ENCODE measurements at places on chromosomes 16 and 17.

DNA sequence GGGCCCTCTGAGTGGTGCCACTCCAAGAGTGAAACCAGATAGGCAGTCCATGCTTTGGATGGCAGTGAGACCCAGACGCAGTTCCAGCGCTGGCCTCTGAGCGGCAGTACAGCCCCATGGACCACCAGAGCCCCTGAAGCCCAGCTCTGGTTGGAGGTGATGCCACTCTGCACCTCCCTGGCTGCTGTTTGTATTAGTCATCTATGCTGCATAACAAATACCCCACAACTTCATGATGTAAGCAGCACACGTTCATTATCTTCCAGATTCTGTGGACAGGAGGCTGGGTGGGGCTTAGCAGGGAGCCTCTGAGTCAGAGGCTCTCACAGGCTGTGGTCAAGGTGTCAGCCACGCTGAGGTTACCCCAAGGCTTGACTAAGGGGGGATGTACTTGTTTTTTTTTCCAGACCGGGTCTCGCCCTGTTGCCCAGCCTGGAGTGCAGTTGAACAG is 5.1 kb upstream of the NME4 start:
- DNase-seq = peak; percentile 88

- DNase-seq = no peak
These were observed 6.0 kb downstream of the PDP2 start for GRCh38 chr16:66886321-66886720.

- no peak for DNase-seq
These were observed 2.1 kb downstream of the PSMB10 start for GRCh38 chr16:67934306-67935100.

DNA sequence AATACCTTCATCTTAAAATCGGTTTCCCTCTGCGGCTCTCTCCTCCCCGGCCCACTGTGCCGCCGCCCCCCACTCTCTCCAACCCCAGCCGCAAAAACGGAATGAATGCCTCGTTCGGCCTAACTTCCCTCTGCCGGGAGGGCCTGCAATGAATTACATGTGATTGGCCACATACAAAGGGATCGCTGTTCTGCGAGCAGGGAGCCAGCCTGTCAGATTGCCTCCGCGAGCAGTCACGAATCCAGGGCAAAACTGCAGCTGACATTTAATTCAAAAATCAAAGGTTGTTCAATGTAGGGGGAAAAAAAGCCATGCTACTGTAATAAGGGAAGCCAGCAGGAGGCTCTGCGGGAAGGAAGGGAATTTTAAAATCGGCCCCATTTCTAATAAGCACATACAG is 84.9 kb downstream of the TBC1D16 start:
- no peak for DNase-seq

DNA sequence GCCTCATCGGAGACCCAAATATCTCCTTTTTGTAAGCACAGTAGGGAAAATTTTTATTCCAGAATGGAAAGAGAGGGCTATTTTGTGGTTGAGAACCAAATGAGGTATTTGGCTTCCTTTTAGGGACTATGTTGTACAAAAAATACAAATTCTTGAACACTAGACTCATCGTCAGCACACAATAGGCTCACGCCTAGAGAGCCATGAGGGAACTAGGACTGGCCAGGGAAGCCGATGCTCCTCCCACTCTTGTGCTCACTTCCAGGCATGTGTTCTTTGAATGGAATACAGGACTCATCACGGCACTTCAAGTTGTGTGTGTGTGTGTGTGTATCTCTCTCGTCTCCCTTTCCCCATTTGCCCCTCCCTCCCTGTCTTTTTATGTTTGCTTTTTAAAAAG is 17.8 kb upstream of the BLMH start:
- DNase-seq = no peak

GRCh38 chr16:12480286-12480685 is 323.4 kb downstream of the CPPED1 start:
- DNase-seq = no peak

GRCh38 chr16:27526180-27526579 is 23.5 kb downstream of the GTF3C1 start:
- DNase-seq = no peak

GRCh38 chr17:46818316-46818928 is at the start of gene WNT3:
Gene WNT3 (minus strand): TSS chr17:46818692. CDS start chr17:46818597, 95 bp downstream.
- DNase-seq = peak; percentile 67

DNA sequence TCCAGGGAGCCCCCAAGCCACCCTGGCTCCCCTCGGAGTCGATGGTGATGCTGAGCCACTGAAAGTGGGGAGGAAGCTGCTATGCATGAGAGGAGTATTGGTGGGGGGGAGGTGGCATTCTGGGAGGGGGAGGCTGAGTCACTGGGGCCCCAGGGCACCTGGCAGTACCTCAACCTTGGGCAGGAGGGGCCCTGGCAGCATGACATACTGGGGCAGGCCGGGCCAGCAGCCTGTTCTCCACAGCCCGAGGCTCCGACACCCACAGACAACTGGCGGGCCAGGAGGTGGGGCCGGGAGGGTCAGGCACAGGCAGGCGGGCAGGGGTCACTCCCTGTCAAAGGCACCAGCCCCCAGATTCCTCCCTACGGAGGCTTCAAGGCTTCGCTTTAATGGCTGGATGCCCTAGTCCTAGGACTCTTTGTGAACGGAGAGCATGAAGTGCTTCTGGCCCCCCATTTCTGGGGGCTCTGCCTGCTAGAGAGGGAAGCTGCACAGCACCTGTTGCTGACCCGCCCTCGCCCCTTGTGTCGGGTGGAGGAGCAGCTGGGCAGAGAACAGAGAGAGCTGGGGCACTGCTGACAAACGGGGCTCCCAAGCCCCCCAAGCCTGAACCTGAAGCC is 928 bp downstream of the CASKIN2 start:
- DNase-seq = no peak

DNA sequence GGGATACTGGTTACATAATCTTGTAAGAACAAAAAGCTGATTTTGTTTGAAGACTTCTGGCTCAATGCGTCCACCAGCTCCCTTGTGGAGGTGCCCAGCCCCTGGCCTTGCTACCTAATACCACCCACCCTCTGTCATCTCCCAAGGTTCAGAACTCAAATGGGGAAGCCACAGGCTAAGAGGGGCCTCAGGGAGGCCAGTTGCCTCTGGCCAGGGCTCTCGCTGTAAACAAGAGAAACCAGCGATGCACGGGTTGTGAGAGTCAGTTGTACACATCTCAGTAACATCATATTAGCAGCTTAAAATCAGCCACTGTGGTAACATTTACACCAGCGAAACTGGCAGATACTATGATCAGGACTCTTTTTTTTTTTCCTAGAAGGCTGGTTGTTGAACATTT is 6.0 kb downstream of the TEKT5 start:
- no peak for DNase-seq

GRCh38 chr16:63652091-63652490 is 1469.8 kb downstream of the CDH11 start:
- DNase-seq = no peak

- DNase-seq = no peak
These were observed 245.9 kb downstream of the XYLT1 start for GRCh38 chr16:17224879-17225281.

GRCh38 chr16:30534368-30535105 is at the start of gene ZNF747:
Gene ZNF747 (minus strand): TSS chr16:30534858. CDS start chr16:30534679, 179 bp downstream.
- DNase-seq = peak; percentile 93

DNA sequence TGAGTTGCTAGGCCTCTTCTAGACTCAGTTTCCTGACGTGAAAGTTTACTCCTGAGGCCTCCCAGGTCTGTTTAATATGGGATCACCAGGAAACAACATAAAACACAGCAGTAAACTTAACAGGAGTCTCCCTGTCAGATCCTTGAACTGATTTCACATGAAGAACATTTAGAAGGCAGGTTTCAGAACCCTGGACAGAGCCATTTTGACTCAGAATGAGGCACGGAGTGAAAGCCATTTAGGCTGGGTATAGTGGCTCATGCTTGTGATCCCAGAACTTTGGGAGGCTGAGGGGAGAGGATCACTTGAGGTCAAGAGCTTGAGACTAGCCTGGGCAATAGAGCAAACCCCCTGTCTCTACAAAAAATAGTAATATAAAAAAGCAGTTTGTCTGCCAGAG is 289.1 kb downstream of the CA10 start:
- no peak for DNase-seq

- DNase-seq = no peak
These were observed 284.2 kb downstream of the SNX29 start for GRCh38 chr16:12260647-12261262.

DNA sequence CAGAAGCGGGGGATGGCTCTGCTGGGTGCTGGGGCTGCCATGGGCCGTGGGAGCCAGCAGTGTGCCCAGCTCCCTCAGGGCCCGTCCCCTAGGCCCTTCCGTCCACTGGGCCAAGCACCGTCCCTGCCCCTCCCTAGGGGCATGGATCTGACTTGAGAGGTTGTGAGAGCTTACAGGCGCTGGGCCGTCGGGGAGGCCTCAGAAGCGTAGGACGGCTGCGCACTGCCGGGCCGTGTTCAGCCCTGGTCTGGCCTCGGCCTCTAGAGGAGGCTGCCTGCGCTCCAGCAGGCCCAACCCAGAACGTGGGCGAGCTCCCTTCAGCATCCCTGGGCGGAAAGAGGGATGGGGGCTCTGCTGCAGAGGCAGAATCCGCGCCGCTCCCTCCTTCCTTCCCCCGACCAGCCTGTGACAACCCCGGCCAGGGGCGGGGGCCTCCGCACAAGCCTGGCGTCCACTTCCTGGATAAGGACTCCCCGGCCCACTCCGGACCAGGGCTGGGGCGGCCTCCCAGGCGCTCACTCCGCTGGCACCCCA is 685 bp upstream of the MPG start:
- DNase-seq = peak; percentile 51

GRCh38 chr17:33284022-33284421 is 9.1 kb downstream of the ASIC2 start:
- DNase-seq = no peak

- DNase-seq = no peak
These were observed 7.5 kb upstream of the OSGIN1 start for GRCh38 chr16:83945587-83945986.

DNA sequence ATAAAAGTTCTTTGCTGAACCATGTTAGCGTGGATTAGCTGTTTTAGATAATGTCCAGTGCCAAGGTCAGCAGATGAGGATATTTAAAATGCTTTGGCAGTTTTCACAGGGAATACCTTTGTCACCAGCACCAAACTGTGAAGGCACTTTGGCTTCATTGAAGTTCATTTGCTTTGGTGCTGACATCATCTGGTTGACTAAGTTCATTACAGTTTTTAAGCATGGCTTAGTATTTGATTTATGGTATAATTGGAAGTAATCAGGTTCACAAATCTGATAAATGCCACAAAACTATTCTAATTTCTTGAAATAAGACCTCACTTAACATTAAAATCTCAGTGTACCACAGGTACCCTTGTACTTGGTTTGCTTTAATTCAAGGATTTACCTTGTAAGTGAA is 4.3 kb downstream of the GID4 start:
- DNase-seq = no peak

GRCh38 chr16:86122681-86123342 is 223.8 kb downstream of the IRF8 start:
- DNase-seq = no peak

- no peak for DNase-seq
These were observed 55.2 kb upstream of the SREBF1 start for GRCh38 chr17:17892009-17892408.

DNA sequence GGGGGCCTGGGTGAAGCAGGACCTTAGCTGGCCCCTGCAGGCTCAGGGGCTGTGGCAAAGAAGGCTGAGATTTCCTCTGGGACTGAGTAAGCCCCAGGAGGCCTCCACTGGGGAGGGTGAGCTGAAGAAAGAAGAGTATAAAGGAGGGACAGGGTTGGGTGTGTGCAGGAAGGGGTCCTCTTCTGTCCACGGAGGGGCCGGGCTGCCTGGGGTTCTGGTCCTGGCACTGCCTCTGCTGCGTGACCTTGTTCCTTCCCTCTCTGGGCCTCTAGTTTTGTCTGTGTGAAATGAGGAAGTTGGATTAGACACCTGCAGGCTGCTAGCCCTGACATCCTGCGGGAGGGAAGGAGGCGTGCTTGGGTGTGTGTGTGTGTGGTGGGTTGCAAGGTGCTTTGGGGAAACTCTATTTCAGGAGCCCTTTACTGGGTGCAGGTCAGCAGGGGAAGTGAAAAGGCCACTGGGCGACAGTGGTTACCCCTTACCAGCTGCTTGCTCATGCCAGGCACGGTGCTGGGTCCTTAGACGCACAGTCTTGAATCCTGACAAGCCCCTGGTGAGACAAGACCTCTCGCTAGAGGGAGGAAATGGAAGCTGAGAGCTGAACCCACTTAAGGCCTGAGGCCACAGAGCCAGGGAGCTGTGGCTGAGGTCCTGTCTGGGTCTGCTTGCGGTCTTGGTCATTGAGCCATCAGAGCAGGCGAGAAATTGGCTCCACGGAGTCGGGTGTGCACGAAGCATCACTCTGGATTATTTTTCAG is 60.7 kb downstream of the OR1D5 start:
- no peak for DNase-seq

DNA sequence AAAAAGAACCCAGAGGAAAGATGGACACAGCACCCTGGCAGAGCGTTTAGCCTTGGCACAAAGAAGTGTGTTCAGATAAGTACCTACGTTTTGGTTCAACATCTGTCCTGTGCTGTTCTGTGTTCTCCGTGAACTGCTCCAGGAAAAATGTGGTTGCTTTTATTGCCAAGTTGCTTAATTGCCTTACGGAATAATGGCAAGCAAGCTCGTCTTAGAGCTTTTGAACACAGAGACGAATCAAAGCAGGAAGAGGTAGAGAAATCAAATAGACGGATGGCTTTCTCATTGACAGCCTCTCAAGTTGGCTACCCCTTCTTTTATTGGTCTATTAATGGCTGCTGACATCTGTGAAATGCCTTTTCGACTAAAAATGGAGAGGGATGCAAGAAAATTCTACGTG is 911.1 kb upstream of the EEF2KMT start:
- DNase-seq = no peak

DNA sequence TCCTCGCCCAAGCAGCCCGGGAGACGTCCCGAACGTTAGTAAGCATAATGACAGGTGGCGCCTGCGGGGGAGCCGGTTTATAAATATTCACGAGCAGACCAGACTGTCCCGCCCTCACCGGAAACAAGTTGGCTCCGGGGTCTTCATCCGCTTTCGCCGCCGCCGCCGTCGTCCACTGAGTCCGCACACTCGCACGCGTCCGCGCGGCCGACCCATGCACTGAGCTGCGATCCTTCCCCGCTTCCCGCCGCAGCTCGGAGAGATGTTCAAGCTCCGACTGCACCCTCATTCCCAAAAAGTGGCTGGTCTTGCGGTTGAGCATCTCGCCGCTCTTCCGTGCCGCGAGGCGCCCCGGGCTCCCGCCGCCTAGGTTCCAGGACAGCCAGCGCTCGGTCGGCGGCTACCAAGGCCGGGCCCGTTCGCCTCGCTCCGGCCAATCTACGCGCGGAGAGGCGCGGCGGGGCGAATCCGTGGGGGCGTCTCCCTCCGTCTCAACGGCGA is 385 bp downstream of the CFAP119 start:
- peak; percentile 59 for DNase-seq

DNA sequence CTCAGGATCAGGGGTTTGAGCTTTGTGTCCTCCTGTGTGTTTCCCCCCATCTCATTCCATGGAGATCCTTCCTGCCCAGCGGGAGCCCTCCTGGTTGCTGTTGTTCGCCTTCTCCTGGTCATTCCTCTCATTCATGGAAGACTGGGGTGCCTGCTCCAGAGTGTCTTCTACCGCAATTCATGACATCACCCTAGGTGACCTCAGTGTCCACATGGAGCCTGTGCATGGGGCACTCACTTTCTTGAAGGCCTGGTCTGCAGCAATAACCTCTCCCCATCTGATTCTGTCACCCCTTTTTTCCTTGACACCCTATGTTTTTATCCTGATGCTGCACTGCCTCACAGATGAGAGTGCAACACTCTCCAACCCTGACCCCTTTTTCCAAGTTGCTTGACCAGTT is 21.4 kb upstream of the ARHGAP17 start:
- DNase-seq = no peak

GRCh38 chr16:30429678-30430427 is at the start of gene DCTPP1:
Gene DCTPP1 (minus strand): TSS chr16:30430030. CDS start chr16:30429980, 50 bp downstream.
- DNase-seq = peak; percentile 97
